ENCODE measurements at places on chromosomes 2 and 18.
A peak's percentile ranks its signal among the peaks of the same experiment; 100 is the strongest.

- no peak for DNase-seq
Measured at GRCh38 chr2:239274391-239275043, 126.3 kb downstream of the HDAC4 start.

DNA sequence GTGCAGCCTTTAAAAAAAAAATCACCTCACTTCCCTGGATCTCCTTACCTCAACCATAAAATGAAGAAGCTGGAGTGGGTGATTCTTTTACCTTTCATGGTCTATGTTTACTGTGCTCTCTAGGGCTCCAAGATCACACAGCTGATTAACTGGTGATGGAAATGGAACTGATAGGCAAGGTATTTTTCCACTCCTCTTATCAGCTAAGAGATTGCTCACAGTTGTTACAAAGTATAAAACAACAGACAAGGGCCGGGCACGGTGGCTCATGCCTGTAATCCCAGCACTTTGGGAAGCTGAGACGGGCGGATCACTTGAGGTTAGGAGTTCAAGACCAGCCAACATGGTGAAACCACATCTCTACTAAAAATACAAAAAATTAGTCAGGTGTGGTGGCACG, 14.5 kb downstream of the RPS27A start:
- no peak for DNase-seq

- DNase-seq = no peak
Measured at GRCh38 chr2:163812926-163813520, 77.2 kb upstream of the FIGN start.

DNA sequence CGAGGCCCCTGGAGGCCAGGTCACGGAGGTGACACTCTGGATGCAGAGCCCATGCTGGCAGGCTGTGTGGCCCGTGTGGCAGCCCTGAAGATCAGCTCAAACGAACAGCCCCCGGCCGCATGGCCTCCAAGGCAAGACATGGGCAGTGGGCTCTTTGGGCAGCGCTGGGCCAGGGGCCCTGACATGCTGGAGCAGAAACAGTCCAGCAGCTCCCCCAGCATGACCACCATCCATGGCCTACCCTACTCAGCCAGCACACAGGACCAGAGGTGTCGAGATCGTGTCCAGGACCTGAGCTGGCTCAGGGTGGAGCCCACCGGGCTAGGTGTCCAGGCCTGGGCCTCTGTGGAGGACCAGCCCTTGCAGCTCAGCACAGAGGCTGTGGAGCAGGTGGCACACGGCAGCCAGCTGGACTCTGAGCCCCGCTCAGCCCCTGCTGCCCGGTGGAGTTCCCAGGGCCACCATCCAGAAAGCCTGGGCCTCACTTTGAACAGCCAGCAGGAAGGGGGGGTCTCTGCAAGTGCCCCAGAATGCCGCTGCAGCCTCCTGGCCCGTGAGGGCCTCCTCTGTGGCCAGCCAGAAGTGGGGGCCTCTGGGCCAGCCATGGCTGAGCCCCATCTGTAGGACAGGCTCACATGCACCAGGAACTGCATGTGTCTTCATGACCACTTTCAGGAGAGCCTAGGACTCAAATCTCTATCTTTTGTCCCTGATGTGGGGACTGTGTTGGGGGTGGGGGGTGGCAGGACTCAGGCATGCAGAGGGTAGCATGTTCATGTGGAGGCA, 8.9 kb downstream of the AMER3 start:
- no peak for DNase-seq

DNA sequence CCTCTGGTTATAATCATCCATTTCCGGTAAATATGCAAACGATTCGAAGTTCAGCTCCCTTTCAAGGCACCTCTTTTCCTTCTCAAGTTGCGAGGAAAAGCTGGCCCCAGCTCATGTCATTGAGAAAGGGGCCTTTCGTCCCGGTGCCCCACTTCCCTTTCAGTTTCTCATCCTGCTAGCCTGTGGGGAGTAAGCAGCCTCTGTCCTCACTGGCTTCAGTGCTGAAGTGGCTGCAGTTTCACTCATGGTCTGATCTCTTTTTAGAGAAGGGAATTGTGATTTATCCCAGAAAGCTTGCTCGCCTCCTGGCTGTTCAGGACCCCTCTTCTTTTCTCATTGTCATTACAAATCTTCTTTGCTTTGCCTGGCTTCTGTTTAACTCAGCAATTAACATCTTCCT, 207.5 kb downstream of the NR4A2 start:
- no peak for DNase-seq

- DNase-seq = no peak
Measured at GRCh38 chr2:4981802-4982409, 710.3 kb upstream of the SOX11 start.

DNA sequence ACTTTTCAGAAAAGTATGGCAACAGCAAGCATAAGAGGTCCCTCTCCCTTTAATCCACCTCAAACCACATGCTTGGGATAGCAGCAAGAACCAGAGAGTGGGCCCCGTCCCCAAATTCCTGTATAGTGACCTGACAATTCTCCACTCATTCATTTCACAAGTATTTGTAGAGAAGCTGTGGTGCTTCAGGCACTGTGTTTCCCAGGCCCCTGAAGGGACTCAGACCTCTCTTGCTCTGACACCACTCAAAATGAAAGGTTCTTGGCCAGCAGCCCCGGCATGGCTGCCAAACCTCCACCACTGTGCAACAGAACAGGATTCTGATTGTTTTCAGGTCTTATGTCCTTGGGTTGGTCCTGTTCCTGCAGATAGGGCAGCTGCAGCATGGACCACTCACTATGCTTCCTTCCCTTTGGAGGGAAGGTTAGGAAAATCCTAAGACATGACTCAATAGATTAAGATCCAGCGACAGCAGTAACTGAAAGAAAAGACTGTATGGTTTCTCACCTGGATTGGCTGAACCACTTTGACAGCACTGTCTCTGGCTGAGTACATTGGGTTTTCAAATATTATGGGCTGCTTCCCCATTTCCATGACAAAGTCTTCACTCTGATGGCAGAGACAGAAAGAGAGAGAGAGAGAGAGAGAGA, 67.6 kb downstream of the DHRS9 start:
- DNase-seq = no peak

DNA sequence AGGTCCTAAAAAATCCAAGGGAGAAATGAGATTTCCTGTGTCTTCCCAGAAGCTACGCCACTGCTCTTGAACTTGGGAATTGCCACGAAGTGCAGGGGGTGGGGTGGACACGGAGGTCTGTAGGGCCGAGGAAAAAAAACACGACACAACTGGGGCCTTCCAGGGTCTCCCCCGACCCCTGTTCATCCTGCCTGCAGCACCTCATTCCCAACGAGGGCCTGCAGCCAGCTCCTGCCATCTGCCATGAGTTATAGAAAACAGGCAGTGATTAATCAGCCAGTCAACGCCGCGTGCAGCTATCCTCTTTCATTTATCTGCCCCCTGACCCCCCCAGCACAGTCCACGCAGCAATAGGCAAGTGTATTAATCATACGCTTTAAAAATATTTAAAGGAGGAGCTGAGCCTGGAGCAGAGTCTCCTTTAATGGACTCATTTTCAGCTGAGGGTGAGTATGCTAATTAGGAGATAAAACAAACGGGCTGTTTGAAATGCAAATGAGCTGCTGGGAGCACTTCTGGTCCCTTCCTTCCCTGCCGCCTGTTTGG, 209.9 kb downstream of the TFCP2L1 start:
- peak; percentile 90 for DNase-seq

All from common myeloid progenitor, CD34-positive (primary cell).